ENCODE measurements at places on chromosomes 3 and 15. TPM values are rescaled to one million over a fixed set of nuclear protein-coding genes. Genes with fewer than 3 reads are reported as not detected.
A peak's percentile ranks its signal among the peaks of the same experiment; 100 is the strongest.

Gene WNT5A
- total RNA-seq, result 7.0 TPM

DNA sequence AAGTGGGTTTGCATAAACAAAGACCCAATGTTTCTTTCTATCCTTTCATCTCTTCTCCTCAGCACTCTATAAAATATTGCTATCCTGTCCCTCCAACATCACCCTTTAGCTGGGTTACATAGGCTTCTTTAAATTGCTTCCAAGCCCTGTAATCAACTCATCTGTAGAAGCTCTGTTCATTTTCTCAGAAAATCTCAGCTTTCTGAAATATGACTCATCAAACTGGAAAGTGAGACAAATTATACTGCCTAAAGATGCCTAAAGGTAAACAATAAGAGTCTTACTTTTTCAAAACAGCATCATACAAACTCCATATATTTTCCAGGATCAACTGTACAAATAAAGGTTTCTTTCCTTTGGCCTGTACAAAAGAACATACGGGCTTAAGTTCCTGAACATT, 33.8 kb downstream of the EFL1 start:
- DNase-seq, result no peak

- DNase-seq, result no peak
These were observed 19.8 kb downstream of the LRCH3 start for GRCh38 chr3:197810901-197811300.

GRCh38 chr15:47908486-47908885, 191.2 kb downstream of the SEMA6D start:
- no peak for DNase-seq

Gene SEMA3B
- 11.1 TPM for total RNA-seq

Gene ACOX2
- 17.6 TPM for total RNA-seq

DNA sequence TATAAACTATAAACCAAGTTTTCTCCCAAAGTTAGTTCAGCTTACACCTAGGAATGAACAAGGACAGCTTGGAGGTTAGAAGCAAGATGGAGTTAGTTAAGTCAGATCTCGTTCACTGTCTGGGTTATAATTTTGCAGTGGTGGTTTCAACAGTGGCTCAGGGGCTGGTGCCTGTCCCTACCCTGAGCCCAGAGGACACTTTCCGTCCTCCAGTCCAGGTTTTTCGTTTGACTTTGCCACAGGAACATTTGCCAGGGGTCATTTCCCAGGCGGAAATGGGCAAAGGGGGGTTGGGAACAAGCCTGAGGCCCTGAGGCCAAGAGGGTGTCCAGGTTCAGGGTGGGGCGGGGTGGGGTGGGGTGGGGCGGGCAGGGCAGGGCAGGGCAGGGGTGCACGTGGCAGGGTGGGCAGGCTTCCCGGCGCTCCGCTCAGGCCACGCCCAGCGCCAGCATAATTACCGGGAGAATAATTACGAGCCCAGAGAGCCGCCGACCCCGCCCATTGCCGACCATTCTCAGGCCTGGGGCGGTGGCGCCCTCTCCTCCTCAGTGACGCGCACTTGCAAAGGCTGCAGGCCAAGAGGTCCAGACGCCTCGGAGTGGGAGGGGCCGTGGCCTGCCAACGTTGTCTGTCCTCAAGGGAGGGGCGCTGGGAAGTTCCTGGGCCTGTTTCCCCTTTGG, 70.4 kb downstream of the KLF13 start:
- DNase-seq, result peak; percentile 71

DNA sequence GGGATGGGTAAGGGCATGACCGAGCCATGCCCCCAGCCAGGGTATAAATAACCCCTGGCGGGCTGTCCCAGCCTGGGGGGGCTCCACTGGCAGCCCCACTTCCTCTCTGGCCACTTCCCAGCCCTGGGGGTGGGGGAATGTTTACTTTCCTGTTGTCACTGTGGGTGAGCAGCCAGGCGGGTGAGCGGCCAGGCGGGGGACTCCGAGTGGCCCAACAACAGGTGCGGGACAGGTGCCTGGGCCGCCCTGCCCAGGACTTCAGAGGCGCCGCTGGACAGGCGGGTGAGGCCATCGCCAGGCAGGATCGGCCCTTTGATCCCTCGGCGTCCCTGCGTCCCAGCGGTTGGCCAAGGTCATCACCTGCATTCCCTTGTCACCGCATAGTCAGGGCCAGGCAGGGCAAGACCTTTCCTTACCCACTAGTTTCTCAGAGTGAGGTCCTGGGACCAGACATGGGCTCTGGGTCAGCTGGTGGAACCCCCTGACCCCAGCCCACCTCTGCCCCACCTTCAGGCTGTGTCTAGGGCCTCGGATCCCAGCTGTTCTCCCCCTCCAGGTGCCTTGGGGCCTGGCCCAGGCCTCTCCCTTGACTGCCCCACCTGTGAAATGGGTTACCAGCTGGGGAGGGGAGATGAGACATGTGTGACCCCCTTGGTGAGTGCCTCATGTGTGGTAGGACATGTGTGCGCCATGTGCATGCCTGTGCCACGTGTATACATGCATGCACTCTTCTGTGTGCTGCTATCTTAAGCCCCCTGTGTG, 16.6 kb downstream of the SEMA3F start:
- DNase-seq, result no peak

Gene TRPM1
- total RNA-seq, result not detected

DNA sequence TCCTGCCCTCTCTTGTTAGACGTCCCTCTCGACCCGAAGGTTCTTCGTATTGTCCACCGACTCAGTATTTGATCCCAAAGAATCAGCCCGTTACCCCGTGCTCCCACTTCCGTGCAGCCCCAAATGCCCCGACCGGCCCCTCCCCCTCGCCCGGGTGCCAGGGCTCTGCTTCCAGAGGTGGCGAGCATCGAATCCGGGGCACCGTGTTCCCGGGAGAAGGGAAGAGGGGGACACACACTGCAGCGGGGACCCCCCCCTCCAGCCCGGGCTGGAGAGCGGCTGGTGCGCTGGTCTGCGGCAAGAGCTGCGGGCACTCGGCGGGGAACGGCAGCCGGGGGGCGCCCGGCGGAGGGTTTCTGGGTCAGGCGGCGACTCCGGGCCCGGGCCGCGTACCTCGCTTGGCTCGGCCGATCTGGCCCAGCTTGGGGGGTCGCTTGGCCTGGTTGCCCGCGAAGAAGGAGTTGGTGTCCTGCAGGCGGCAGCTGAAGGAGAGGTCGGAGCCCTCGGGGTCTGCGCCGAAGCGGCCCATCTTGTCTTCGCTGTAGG, 556 bp downstream of the CAMK2N2 start:
- no peak for DNase-seq

- peak; percentile 29 for DNase-seq
These were observed 9.4 kb downstream of the BCL6 start for GRCh38 chr3:187735837-187736236.

GRCh38 chr3:5197470-5198312, 10.2 kb downstream of the EDEM1 start:
- DNase-seq, result no peak

DNA sequence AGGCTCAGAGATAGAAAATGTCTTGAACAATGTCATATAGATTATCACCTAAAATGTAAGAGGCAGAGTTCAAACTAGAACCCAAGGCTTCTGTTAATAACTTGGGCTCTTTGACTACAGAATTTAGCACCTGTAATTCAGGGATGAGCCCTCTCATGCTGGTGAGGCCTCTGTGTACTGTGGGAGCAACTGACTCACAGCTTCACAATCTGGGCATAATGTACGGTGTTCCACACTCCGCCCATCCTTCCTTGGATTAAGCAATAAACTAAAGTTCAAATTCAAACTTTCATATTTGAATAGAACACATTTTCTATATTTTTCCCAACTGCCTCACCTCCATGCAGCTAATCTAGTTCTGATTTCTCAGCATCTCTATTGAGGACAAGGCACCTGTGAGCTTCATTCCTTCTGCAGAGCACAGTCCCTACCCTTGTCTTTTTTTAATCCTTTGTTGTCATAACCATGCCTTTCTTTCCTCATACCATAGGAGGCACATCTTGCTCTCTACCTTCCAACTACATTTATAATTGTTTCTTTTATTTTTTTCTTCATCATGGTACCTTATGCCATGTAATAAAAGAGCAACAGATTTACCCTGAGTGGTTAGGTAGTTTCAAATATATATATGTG, 392.1 kb downstream of the NLGN1 start:
- DNase-seq, result no peak

DNA sequence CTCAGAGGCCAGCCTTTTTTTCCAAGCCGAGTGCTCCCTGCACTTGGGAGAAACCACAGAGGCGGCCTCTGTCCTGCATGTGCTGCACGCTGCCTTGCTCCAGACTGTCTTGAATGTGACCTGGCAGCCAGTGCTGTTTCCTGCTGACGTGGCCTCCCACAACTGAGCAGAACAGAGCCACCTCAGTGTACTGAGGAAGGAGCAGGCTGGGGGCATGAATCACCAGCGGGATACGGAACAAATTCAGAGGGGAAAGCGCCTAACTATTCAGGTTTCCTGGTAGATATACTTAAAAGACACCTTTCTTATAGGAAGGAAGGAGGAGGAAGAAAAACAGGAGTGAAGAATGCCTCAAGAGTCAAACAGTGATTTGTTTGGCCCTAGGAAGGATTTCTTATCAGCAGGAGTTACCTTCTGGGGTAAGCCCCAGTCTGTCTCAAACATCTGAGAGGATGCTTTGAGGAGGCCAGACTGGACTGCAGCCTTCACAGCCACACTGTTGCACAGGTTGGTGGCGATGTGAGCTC, 114.0 kb downstream of the FNDC3B start:
- peak; percentile 96 for DNase-seq

Gene DPPA2
- not detected for total RNA-seq

GRCh38 chr3:100653604-100654294, 44.3 kb downstream of the ADGRG7 start:
- DNase-seq, result no peak

DNA sequence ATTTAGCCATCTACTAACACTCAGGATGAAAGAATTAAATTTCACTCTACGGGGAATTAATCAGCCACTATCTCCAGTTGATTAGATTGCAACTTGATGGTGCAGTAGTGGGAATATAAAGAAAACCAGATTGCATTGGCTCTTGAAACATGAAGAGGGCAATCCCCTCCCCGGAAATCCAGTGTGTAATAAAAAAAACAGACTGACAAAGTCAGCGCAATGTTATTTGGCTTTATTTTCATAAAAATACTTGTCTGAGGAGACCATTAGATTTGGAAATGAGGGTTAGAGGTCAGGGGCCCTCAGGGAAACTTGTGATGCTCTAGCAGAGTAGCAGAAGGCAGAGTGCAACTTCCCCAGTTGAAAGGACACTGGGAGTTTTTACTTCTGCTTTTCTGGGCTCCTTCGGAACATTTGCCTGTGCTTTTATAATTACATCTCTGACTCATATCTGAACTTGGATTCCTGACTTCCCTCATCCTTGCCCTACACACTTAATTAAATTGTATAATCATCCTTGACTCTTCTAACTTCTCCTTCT, 326.8 kb downstream of the TUSC7 start:
- DNase-seq, result peak; percentile 18

GRCh38 chr3:79405183-79405582, 362.6 kb downstream of the ROBO1 start:
- DNase-seq, result no peak

Gene TMC3
- total RNA-seq, result 1.6 TPM

DNA sequence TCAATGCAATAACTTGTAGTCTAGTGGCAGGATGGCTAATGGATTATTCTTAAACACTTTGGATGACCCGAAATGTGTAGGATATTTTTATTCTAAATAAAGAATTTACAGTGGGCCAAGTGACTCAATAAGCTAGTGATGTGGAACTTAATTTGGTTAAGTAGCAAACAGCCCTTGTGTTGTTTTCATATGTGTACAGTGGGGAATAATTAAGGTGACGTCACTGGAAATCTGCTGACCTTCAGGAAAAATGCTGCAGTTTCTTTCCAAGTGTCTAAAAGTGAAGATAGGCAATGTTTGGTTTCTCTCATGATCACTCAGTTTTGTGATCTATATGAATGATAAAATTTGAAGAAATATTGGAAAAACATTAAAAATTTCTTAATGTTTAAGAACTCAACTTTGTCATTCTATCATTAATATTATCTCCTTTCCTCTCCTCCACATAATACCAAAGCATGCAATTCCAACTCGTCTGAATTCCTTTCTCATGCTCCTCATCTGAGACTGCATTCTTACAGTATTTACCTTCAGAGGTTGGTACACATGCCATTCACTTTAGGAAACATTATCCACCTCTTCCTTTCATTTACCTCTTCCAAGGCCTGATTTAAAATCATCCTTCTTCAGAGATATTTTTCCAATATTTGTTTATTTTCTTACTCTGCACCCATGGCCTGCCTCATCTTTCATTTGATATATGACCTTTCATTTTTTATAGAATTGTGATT, 414.6 kb upstream of the ARPP21 start:
- DNase-seq, result no peak

Gene PATL2
- 2.6 TPM for total RNA-seq

Gene GABRR3
- total RNA-seq, result not detected

- no peak for DNase-seq
These were observed 234.9 kb downstream of the CACNA2D3 start for GRCh38 chr3:54357301-54357700.

DNA sequence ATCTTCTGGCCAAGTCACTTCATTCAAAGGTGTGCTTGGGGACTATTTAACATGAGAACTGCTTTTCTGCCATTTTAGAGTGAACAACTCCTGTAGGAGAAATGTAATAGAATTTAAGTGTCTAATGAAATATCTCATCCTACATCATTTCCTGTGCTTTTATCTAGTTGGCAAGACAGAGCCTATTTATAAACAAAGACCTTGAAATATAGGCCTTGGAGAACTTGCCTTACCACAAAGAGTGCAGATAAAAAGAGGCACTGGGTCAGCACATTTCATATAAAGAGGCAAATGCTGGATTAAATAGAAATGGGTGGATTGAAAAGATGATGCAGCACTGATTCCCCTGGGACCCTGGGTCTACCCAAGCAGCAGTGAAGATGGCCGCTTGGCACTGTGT, 278.0 kb downstream of the SUCLG2 start:
- DNase-seq, result no peak

DNA sequence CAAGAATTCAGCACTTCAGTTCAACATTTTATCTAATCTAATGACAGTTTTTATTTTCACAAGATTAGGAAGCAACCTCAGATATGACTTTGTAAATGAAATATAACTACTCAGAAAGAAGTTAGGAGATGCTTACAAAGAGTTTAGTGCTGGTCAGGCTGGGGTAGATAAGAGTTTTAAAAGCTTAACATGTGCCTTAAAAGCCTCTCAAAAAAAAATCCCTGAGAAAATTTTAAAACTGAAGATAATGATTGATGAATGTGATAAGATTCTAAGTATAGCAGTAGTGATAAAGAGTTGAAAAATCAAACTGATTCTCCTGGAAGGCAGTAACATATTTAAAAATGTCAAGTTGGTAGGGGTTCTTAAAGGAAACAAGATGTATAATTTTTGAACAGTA, 478.2 kb downstream of the NLGN1 start:
- DNase-seq, result no peak

DNA sequence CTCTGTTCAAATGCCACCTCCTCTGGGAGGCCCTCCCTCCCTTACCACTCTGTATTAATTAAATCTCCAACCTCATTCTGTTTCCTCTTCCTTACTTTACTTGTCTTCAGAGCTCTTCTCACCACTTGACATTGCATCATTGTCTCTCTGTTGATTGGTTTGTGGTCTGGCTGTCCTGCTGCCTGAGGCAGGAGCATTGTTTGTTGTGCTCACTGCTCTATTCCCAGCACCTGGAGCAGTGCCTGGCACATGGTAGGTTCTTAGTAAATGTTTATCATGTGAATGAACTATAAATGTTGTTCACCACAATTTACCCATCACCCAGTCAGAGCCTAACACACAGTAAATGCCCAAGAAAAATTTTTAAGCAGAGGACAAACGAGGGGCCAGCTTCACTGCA, 6.7 kb upstream of the BFSP2 start:
- peak; percentile 78 for DNase-seq

Gene CNBP
- total RNA-seq, result 384 TPM

Gene SNURF
- total RNA-seq, result 5.8 TPM

Measured in breast epithelium (tissue), 4 donors.